ENCODE measurements at places on chromosomes 7 and 10.

- DNase-seq, result no peak
Observed at GRCh38 chr7:131652194-131652593, 95.8 kb upstream of the PODXL start.

DNA sequence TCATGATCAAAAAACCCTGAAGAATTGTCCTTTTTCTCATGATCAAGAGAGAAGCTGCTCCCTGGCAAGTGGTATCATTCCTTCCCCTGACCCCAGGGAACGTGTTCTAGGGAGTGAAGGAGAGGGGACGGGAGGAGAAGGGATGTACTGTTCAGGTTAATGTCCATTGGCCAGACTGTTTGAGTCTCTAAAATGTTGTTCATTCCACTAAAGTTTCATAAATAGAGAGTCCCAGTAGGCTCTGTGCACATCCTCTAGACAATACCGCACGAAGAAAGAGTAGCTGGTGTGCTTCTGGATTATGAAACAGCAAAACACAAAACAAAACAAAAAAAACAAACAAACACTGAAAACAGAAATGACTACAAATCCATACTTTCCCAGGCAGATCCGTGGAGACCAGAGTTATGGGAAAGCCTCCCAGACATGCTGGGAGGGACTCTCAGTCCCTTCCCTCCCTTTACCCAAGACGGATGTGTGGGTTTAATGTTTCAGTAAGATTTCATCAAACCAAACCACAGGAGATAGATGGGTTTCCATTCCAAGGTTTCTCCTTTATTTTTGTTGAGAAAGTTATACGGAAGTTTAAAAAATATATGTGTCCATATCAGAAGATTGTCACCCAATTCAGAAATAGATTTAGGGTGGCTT is 66.5 kb upstream of the TNS3 start:
- DNase-seq, result no peak

- DNase-seq, result no peak
Observed at GRCh38 chr7:30090111-30090510, 44.7 kb upstream of the MTURN start.

GRCh38 chr10:36221101-36221500 is 579.0 kb upstream of the FZD8 start:
- no peak for DNase-seq

DNA sequence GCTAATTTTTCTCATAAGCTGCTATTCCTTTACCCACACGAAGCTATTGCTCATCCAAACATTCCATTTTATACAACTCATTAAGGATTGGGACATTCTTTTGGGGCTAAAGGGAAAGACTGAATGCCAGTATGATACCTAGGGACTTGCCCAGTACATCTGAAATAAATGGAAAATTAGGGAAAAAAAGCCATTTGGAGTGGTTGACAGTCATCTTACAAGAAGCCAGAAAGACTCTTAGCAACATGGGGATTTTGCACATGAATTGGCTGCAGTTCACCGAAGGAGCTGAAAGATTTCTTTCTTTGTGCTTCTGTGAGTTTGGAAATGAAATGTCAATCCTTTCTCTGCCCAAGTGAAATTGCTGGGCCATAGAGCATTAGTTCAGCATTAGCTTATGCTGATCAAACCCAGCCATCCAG is 43.3 kb upstream of the MTURN start:
- DNase-seq, result peak; percentile 74

Data from AG04449 (cell line).